ENCODE measurements at places on chromosomes 3 and 15. TPM values are rescaled to one million over a fixed set of nuclear protein-coding genes. Genes with fewer than 3 reads are reported as not detected.

CIB2 gene
- total RNA-seq: 1.7 TPM

GRCh38 chr3:149954812-149955211 lies 15.9 kb downstream of the PFN2 start:
- H3K36me3 ChIP-seq: peaks cover 4% of the 10 kb centered on the region
- no peak for DNase-seq
- H3K4me3 ChIP-seq: no peak overlapping the region
- no peak overlapping the region for H3K27ac ChIP-seq
- H3K4me1 ChIP-seq: no peaks in the 10 kb centered on the region
- no peaks in the 10 kb centered on the region for H3K27me3 ChIP-seq

PDZRN3 gene
- not detected for total RNA-seq

SAMD7 gene
- total RNA-seq: not detected

DNA sequence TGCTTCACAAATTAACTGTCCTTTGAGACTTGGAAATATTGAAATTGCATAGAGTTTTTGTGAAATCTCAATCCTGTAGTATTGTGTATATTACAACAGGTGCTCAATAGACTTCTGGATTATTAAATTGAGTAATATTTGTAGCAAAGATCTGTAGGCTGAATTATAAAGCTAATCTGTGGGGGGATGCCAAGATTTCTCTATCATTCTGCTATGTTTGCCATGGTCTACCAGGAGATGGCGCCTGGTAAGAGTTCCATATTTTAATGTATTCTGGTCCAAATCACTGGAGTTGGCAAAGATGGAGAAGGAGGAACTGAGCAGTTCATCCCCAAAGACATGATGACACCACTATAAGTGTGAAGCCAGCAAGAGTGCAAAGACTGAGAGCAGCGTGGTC lies 340.9 kb upstream of the TPRG1 start:
- H3K27me3 ChIP-seq: no peaks in the 10 kb centered on the region
- no peak for DNase-seq
- H3K4me1 ChIP-seq: peaks cover 9% of the 10 kb centered on the region
- H3K4me3 ChIP-seq: no peak overlapping the region

GRCh38 chr15:71798641-71799040 lies 11.7 kb upstream of the NR2E3 start:
- no peaks in the 10 kb centered on the region for H3K36me3 ChIP-seq
- no peak for DNase-seq
- peaks cover 13% of the 10 kb centered on the region for H3K27me3 ChIP-seq
- H3K4me3 ChIP-seq: no peak overlapping the region
- H3K4me1 ChIP-seq: no peaks in the 10 kb centered on the region
